ENCODE measurements at places on chromosomes 11 and 22.

DNA sequence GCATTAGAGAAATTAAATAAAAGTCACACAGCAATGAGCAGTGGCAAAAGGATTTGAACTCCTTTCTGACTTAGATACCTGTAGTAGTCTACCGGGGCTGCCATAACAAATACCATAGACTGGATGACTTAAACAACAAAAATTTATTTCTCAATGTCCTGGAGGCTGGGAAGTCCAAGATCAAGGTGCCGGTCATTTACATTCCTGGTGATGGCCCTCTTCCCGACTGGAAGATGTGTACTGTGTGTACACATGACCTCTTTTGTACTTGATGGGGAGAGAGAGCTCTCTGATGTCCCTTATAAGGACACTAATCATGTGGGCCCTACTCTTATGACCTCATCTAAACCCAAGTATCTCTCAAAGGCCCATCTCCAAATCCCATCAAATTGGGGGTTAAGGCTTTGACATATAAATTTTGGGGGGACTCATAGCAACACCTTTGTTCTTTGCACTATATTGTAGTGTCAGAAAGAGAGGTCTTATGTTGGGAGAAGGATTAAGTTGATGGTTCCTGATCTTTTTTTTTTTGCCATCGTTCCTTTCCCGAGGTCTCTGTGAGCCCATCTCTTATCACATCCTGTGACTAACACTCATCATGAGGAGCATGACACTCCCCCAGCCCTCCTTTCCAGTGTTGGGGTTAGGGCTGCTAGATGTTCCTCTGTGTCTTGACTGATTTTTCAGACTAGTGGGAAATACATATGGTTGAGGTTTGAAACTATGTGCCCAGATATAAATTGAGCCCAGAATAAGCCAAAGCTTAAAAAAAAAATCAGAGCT is 104.3 kb downstream of the TRAF6 start:
- no peak for DNase-seq

DNA sequence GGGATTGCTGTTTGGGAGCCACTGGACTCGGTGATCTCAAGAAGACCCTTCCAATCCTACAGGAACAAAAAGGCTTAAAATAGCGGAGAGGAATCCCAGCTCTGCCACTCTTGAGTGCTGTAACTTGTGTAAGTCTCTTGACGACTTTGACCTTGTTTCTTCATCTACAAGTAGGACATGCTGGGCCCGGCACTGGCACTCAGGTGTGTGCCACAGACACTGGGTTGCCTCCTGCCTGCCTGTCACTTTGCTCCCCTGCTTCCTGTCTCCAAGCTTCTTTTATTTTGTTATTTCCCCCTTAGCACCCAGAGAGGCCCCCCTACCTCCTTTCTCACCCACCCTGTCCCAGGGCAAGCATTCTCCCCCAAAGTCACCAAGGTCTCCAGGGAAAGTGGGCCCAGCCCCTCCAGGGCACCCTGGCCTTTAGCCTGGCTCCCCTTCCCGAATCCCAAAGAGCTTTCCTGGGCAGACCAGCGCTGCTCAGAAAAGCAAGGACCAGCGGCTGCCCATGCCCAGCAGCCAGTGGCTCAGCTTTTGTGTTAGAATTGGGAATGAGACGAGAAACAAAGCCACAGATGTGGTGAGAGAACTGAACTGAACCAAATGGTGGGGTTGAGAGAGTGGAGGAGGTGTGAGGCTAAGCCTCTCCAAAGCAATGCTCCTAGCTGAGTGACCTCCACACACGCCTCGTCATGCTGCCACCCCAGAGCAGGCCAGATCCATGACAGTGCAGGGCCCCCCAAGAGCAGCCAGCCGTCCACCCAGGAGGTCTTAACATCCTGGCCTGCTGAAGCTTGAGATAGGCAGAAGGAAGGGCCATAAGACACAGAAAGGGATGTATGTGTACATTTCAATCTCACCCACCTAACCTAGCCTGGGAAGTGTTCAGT is 4.5 kb downstream of the TRIM29 start:
- no peak for DNase-seq

DNA sequence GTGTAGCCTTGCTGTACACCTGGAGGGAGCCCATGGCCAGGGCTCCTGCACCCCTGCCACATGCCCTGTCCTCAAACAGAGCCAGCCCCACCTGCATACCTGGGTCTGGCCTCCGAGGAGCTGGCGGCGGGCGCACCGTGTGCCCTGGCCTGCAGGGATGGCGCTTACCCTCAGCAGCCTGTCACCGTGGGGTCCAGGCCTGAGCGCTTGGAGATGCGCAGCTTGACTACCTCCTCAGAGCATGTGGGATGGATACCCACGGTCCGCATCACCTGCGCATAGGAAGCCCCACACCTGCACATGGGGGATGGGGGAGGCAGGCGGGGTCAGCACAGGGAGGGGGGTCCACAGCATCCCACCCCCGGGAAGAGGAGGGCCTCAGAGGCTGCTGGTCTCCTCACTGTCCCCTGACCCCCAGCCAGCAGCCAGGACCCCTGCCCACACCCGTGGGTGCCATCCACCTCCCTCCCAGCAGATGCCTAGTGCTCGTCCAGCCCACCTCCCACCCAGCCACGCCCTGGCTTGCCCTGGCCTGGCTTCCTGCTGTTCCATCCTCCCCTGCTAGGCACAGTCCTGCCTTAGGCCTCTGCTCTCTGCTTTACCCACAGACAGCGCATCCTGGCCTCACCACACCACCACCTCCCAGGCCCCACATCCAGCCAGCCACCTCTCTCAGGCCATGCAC is 22.4 kb upstream of the GNB1L start:
- no peak for DNase-seq

GRCh38 chr11:38990139-38990538 is 2392.1 kb upstream of the RAG2 start:
- DNase-seq: no peak

DNA sequence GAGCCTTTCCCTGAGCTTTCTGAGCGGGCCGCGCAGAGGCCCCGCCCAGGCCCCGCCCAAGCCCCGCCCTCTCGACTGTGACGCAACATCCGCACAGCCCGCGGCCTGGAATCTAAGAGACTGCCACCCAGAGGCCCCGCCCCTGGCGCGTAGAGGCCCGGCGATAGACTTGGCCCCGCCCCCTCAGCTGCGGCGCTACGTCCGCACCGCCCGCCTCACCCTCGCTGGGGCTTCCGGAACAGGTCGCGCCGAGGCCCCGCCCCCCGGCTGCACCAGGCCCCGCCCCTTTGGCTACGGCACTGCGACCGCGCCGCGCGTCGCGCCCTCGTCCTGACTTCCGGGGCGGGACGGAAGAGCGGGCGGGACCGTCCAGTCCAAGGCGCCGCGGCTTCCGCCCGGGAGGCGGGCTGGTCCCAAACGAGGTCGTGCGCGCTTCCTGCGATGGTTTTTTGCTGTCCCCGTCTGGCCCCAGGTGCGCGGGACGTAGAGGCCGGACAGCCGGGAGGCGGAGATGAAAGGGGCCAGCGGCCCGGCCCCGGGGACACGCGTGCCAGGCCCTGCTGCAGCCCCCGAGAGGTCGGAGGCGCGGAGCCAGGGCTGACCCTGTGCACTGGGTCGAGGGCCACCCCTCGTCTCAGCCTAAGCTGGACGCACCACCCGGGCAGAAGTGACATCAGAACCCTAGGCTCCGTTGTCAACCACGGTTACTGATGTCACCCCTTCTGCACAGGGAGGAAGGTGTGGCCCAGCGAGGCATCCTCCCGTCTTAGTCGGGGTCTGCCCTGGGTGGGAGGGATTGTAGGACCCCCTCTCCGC is 59.0 kb upstream of the WNT7B start:
- DNase-seq: peak; percentile 100

- no peak for DNase-seq
These were observed 353.7 kb downstream of the MIAT start for GRCh38 chr22:27011133-27011532.

DNA sequence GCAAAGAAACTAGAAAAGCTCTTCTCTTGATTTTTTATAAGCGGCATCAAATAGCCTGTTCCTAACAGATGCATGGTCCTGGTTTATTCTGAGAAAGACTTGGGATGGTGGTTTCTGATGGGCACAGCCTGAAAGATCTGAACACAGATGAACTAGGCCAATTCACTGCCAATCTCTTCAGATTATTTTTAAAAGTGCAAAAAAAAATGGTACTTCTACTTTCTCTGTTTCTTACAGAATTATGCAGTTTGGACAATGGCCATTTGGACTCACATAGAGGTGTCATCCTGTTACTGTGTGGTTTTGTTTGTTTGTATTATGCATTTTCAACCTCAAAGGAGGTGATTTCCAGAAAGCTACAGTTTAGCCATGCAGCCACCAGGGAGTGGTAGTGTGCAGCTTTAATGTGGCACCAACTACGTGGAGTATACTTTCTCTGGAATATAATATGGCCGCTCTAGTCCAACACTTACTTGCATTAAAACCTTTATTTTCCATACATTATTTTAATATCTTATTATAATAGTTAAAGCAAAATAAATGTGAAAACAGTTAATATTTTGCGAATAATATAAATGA is 469.8 kb upstream of the KIRREL3 start:
- DNase-seq: no peak

DNA sequence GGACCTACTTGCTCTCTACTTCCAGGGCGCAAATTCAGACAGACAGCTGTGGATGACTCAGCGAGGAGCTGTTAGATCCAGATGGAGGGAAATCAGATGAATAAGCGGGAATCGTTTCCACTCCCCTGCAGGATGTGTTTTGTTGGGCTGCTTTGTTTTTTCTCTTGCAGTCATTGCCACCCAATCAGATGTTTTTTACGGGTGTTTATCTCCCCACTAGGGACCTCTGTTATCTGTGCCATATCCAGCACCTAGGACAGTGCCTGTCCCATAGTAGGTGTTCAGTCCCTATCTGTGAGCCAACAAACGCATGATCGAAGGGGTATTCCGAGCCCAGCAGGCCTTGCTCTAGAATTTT is 51.1 kb upstream of the PARVG start:
- no peak for DNase-seq

DNA sequence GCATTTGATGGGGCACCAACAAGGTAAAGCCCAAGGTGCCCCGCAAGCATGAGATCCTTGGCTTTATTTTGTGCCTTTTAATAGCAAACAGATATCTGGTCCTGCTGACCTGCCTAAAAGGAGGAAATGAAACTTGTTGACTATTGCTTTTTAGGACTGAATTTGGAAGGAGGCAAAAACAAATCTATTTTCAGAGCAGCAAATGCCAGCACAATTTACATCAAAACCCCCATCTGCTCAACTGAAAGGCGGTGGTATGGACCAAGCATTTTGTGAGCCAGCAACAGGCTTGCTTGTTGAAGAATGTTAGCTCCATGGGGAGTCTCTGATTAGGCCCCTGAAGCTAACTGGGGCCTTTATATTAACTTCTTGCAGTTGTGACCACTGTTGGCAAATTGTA is 192.6 kb upstream of the E2F8 start:
- no peak for DNase-seq

GRCh38 chr11:113410414-113411135 is 23.0 kb downstream of the ANKK1 start:
- no peak for DNase-seq

GRCh38 chr11:61841636-61842527 is 13.8 kb downstream of the FADS2 start:
- no peak for DNase-seq

All from stimulated activated CD4-positive, alpha-beta T cell treated with anti-CD3 and anti-CD28 coated beads, Interleukin-4, amount 100 ng/mL, for 48 hours (primary cell).